Smooth muscle cell of the brain vasculature (primary cell): ENCODE measurements at places on chromosomes 4 and X.

- DNase-seq, result no peak
These were observed 31.6 kb downstream of the SYNPO2 start for GRCh38 chr4:118920247-118920646.

- peak; percentile 20 for DNase-seq
These were observed 37.7 kb downstream of the ARHGEF9 start for GRCh38 chrX:63747331-63747730.

GRCh38 chr4:158762553-158762952 lies 6.3 kb upstream of the FNIP2 start:
- no peak for DNase-seq

GRCh38 chr4:13495753-13496152 lies 11.6 kb upstream of the RAB28 start:
- no peak for DNase-seq

DNA sequence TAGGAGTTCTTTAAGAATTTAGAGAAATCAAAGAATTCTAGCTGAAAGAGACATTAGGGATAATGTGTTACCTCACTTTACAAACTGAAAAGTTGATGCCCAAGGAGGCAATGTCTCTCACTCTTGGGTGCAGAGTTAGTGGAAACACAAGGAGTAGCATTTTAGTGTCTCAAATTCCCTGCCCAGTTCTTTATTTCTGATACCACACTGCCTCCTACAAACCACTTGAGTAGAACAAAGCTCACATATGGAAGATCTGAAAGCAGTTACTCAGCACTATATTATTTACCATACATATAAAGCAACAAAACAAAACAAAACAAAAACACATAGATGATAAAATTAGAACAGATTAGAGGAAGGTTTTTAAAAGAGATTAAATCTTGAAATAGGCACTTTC lies 124.2 kb downstream of the REELD1 start:
- no peak for DNase-seq

DNA sequence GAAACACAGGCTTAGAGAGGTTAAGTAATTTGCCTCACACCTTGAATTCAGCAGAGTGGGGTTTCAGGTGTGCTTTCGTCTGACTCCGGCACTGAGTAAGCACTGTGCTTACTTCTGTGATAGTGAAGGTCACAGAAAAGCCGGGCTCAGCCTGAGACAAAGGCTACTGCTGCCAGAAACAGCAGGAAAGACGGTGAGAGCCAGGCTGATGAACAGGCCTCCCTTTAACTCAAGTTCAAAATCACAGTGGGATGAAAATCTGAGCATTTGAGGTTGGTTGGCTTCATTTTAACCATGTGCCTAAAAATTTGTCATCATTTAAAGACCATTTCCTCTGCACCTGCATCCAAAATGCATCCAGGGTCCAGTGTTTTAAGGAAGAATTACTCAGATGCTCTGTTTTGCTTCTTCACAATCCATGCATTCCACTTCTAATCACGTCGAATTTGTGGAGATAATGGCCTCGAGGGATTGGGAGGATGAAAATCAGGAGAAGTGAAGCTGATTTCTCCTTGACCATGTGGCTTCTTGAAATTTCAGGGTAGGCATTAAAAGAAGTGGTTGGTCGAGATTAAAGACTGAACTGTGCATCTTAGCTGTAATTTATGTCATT lies 121.2 kb upstream of the LNX1 start:
- no peak for DNase-seq

GRCh38 chrX:118773782-118774181 lies 46.4 kb downstream of the IL13RA1 start:
- DNase-seq, result no peak

- DNase-seq, result no peak
These were observed 79.3 kb upstream of the DYNLT3 start for GRCh38 chrX:37926700-37927099.

- DNase-seq, result no peak
These were observed 510.4 kb downstream of the ANKRD50 start for GRCh38 chr4:124202099-124202498.

- no peak for DNase-seq
These were observed 28.9 kb downstream of the TMPRSS11E start for GRCh38 chr4:68476191-68476590.

- no peak for DNase-seq
These were observed 16.0 kb downstream of the ZNF185 start for GRCh38 chrX:152913910-152914309.

- DNase-seq, result no peak
These were observed 8.1 kb downstream of the NEK1 start for GRCh38 chr4:169604131-169604900.
